ENCODE measurements at places on chromosomes 7 and 10.

GRCh38 chr10:50216418-50216817 is 34.9 kb downstream of the ASAH2 start:
- no peak for DNase-seq

GRCh38 chr10:12103802-12104201 is 25.7 kb upstream of the SEC61A2 start:
- no peak for DNase-seq

- DNase-seq = no peak
Observed at GRCh38 chr7:73585196-73585595, 6.8 kb upstream of the TBL2 start.

DNA sequence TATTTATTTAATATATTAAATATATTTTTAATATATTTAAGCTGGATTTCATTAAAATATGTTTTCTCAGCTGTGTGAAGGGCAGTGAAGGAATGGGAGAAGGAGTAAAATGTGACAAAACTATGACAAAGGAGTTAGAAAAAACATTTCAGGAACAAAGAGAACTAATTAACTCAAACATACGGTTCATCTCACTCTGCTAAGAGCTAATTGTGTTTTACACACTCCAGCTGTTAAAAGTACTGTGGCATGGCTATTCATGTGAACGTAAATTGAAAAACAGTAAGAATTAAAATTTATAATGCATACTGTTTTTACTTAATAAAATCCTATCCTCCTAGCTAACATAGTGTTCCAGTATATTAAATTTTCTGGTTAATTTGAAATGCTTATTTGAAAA is 262.5 kb upstream of the GNAI1 start:
- no peak for DNase-seq

DNA sequence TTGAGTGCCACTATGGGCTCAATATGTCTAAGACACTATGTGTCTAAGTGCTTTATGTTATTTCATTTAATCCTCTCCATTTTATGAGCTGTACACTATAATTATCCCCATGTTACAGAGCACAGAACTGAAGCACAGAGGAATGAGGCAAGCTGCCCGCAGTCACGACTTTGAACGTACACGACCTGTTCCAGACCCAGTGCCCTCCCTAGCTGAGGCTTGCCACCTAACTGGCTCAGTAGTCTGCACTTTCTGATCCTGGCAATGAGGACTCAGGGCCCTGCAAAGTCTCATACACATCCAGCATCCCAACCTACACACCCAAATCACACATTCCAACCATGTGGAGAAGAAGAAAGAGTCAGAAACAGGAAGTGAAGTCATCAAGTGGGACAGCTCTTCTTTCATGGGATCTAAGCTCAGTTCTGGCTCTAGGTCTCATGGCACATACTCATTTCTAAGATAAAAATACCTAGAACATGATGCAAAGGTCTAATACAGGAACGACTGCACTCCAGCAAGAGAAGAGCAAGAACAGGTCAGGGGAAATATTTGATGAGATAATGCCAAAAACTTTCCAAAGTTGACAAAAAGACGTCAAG is 42.4 kb upstream of the DDC start:
- no peak for DNase-seq

DNA sequence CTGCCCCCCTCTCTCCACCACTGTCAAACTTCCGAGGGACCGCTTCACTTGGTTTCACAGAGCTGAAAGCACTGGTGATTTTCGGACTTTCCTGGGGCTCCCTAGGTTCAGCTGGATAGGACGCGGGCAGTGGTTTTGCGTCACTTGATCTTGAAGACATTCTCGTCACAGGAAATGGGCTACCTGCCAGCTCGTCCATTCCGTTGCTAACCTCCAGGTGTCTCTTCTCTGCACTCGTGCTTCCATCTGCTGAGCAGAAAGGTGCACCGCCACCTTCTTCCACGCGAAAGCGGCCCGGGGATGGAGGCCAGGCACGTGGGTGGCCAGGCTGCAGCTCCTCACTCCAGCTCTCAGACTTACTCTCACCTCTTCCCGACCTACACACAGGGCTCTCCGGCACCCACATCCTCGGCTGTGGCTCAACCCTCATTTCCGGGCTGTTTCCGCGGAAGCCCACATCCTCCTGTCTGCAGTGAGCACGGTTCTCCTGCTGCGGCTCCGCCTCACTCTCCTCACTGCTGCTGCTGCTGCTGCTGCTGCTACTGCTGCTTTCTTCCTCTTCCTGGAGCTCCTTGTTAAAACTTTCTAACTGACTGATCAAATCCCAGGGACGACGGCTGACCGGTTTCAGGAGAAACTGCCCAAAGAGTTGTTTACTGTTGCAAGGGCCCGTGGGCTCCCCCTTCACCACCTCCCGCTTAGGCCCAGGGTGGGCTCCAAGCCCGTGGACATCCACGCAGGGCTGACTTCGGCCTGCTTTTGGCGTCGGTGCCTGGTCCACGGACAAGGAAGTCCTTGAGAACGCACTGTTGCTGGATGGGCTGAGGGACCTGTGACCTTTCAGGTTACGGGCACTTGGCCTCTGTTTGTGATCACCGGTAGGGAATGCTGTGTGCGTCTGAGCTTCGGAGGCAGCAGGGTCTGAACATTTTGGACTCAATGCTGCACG is 32.1 kb downstream of the JCAD start:
- DNase-seq = no peak

GRCh38 chr7:156618780-156619367 is 21.7 kb upstream of the RNF32 start:
- DNase-seq = no peak

- DNase-seq = no peak
Observed at GRCh38 chr10:7302392-7302906, 108.4 kb downstream of the SFMBT2 start.

DNA sequence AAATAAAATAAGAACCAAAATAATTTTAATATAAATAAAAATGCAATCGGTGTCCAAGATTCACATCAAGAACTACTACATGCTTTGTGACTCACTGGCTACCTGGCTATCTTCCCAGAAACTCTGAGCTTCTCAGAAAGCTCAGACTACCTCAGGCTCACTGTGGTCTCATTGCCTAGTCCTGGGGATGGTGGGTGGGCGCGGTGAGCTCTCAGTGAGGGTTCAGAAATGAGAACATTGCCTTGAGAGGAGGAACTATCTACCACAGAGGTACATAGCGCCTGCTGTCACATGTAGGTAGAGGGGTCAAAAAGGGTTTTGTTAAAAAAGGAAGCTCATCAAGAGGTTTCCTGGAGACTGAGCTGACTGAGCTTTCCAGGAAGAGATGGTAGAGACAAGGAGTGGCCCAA is 108.0 kb downstream of the WDFY4 start:
- DNase-seq = no peak

DNA sequence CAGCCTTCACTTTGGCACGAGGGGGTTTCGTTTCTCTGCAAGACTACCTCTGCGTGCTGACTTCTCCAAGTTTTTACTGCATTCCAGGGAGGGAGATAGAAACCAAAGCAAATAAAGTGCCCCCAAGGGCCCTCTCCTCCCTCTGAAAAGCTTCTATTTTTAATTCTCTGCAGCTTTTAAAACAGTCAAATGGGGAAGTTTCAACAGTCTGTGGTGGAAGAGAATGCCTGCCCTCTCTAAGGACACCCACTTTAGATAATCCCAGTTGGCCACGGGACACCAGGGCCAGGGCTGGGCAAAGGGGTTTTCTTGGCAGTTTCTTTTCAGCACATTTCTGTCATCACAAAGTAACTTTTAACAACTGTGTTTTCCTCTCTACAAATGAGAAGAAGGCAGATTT is 386.7 kb upstream of the NPVF start:
- no peak for DNase-seq

- DNase-seq = no peak
Observed at GRCh38 chr7:473211-473734, 46.4 kb downstream of the PDGFA start.

DNA sequence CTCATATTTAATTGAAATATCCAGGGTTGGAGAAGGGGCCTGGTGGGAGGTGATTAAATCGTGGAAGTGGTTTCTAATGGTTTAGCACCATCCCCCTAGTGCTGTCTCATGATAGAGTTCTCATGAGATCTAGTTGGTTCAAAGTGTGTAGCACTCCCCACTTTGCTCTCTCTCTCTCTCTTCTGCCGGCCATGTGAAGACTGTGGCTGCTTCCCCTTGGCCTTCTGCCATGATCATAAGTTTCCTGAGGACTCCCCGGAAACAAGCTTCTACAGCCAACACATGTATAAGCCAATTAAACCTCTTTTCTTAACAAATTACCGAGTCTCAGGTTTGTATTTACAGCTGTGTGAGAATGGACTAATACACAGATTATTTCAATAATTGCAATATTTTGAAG is 305.8 kb upstream of the KCND2 start:
- no peak for DNase-seq

- DNase-seq = no peak
Observed at GRCh38 chr10:127797339-127797738, 60.4 kb downstream of the FOXI2 start.

DNA sequence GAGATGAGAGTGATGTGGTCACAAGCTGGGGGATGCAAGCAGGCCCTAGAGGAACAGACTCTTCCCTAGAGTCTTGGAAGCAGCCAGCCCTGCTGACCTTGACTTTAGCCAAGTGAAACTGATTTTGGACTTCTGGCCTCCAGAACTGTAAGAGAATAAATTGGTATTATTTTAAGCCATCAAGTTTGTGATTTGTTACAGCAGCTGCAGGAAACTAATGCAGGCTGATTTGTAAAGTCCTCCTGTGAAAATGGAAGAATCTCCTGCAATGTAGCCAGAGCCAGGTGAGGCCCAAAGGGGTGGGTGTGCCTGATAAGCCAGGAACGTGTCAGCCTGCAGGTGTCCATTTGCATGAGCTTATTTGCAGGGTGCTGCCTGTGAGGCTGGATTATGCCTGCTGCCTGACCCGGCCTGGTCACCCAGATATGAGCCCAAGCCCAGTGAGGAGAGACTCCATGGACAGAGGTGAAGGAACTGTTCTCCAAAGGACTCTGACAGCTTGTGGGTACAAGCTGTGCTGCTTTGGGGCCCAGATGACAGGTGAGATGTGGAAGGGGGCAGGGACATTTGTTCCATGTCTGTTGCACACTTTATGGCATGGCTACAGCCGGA is 24.6 kb upstream of the PLEKHA1 start:
- DNase-seq = no peak

- DNase-seq = no peak
Observed at GRCh38 chr7:153522261-153522660, 529.9 kb upstream of the DPP6 start.

GRCh38 chr7:74587435-74588126 is 69.9 kb upstream of the GTF2I start:
- peak; percentile 32 for DNase-seq

- peak; percentile 68 for DNase-seq
Observed at GRCh38 chr10:123132576-123133477, 2.9 kb upstream of the HMX3 start.

- no peak for DNase-seq
Observed at GRCh38 chr7:11315666-11316258, 342.1 kb downstream of the PHF14 start.

DNA sequence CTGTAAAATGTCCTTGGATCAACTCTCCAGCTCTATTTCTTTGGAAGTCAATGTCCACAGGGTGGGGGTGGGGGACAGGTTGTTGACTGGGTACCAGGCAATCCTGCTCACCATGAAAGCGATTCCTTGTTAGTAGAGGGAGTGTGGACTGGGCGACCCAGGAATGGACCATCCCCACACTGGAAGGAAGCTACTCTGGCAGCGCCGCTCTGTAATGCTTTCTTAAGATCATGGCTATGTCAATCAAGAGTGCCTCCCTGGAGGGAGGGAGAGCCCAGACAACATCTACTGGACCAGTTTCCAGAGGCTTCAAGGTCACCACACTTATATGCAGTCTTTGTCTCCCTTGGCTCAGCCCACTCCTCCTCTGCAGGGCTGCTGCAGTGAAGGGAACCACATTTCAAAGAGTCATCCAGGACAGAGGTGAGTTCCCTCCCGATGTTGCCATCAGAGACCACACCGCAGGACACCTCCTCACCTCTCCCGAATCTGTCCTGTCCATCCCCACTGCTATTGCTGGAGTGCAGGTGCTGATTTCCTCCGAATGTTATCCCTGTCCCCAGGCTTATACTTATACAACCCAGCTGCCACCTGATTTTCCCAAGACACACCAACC is 6.9 kb downstream of the GIMAP5 start:
- DNase-seq = no peak

GRCh38 chr7:41098402-41098801 is 604.5 kb downstream of the INHBA start:
- DNase-seq = no peak

- no peak for DNase-seq
Observed at GRCh38 chr10:25522946-25523608, 348.3 kb downstream of the GPR158 start.

DNA sequence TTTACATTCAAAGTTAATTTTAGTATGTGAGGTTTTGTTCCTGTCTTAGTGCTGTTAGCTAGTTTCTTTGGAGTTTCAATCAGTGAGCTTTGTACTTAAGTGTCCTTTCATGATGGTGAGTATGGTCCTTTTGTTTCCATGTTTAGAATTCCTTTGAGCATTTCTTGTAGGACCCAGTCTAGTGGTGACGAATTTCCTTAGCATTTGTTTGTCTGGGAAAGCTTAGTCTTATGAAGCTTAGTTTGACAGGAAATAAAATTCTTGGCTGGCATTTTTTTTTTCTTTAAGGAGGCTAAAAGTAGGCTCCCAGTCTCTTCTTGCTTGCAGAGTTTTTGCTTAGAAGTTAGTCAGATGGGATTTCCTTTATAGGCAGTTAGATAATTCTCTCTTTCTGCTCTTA is 209.2 kb upstream of the SEMA3C start:
- DNase-seq = no peak

GRCh38 chr7:31443457-31443856 is 70.4 kb upstream of the ITPRID1 start:
- DNase-seq = peak; percentile 11

GRCh38 chr7:40072268-40072667 is 62.2 kb downstream of the MPLKIP start:
- no peak for DNase-seq

DNA sequence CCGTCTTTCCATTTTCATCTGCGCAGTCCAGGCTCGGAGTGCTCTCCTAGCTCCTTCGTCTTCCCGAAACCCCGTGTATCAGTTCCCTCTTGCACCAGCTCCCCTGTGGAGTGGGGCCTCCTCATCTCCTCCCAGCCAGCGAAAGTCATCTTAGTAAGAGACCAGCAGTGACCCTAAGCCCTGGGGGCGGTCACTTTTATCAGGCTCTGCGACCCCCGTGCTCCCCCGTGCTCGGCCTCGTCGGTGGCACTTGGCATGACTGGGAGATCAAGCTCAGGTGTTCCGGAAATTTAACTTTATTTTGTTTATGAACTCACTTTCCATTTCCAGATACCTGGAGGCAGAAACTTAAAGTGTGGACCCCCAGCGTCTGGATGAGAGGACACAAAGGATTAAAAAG is 574 bp upstream of the ECHDC3 start:
- no peak for DNase-seq

All from C1 segment of cervical spinal cord (tissue), 14 donors.